Activated T-cell treated with anti-CD3 and anti-CD28 coated beads for 4 hours (primary cell): ENCODE measurements at places on chromosomes 12 and 14.

DNA sequence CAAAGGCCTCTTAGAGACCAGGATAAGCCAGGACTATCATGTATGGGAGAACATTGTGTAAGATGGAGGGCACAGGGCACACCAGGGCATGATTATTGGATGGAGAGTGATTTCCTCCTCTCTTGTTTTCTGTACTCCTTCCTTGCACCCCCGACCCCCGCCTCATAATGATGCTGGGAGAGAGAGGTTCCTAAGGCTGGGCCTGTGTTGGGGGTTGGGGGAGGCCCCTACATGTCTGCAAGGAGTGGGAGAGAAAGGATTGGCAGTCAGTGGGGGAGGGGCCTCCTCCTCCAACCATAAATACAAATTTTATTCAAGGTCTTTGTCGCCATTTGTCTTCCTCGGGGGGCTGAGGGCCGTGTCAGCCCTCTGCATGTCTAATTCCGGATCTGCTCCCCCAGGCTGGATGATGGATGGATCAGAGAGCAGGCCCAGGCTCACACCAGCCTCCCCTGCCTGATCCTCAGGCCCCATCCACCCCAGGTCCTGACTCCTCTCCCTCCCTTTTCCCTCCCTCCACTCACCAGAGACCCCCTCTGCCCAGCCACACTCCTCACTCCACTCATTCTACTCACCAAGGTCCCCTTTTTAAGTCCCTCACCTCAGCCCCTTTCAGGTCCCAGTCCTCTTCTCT is 2.0 kb upstream of the C1QL4 start:
- DNase-seq, result no peak

GRCh38 chr14:103547455-103547940 is 15.0 kb downstream of the BAG5 start:
- DNase-seq, result no peak

DNA sequence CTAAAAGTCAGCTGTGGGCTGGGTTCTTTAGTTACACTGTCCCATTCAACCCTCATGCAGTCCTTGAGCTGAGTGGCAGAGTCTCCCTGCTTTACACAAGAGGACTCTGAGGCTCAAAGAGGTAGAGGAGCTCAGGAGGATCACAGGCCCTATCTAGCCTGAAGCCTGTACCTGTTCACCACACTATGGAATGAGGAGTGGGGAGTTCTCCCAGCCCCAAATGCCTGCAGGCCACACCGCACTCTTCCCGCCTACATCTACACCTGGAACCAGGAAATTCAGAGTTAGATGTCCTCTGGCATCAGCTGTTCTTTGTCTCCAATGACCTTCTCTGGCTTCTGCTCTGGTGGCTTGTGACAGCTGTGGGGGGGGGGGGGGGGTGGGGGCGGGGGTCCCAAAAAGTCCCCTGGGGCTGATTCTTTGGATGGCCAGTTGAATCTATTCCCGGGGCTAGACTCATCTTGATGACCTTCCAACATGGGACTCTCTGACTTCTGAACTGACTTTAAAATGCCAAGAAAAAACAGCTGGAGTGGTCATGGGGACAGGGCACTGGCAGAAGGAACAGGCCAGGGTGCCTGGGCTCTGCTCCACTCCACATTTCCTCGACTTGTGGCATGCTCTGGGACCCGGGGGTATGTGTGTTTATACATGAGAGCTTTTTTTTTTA is 30.6 kb downstream of the RIN3 start:
- no peak for DNase-seq

GRCh38 chr12:22925623-22926022 is 300.7 kb downstream of the ETNK1 start:
- DNase-seq, result no peak

DNA sequence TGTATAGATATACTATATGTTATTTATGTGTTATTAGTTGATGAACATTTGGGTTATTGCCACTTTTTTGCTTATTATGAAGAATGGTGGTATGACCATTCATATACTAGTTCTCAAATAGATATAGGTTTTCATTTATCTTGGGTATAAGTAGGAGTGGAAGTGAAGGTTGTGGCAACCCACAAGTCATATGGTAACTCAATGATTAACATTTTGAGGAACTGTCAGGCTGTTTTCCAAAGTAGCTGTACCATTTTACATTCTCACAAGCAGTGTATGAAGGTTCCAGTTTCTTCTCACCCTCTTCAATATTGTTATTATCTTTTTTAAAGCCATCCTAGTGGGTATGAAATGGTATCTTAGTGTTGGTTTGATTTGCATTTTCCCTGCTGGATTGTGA is 19.0 kb upstream of the MSRB3 start:
- DNase-seq, result no peak

GRCh38 chr12:56007564-56008559 is 10.8 kb downstream of the SUOX start:
- peak; percentile 65 for DNase-seq

DNA sequence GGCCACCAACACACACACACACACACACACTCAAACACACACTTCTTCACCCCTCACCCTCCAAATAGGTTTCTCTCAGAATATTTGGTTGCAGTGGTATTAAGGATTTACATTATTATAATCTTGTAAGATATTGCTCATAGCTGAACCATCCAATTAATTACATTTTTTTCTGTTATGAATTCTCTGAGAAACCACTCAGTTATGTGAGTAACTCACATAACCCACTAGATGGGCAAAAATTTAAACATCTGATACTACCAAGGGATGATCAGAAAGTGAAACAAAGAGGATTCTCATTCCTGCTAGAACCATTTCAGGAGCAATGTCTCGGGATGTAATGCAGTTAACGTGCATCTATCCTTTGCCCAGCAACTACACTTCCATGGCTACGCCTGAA is 31.6 kb downstream of the TMTC1 start:
- DNase-seq, result no peak

DNA sequence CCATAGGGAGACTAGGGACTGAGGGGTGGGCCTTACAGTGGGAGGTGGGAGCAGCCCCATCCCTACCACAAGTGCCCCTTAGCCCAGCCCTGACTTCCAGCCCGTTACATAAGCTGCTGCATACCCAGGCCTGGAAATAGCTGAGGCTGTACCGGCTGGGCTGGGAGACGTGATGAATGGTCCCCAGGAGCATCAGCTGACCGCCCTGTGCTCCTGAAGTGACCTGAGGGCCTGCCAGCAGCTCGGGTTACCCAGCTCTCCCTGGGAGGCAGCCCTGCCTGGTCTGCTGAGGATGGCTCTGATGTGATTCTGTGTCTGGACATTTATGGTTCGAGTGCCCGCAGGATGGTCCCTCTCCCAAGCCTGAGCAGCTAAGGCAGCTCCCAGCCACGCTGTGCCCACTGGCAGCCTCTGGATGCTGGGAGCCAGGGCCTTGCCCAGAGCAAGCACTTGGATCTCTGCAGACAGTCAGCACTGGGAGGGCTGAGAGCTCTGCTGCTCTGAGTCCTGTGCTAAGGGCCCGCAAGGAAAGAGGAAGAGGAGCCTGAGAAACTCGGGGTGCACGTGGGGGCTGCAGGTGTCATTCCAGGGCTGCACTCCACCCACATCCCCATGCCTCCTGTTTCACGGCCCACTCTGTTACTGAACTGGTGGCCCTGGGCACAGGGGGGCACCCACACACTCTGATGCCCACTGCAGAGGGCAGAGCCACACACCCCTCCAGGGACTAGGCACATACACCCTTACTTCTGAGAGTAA is 20.5 kb downstream of the TAMALIN start:
- DNase-seq, result no peak

GRCh38 chr12:89429528-89429927 is 77.2 kb upstream of the DUSP6 start:
- DNase-seq, result no peak

DNA sequence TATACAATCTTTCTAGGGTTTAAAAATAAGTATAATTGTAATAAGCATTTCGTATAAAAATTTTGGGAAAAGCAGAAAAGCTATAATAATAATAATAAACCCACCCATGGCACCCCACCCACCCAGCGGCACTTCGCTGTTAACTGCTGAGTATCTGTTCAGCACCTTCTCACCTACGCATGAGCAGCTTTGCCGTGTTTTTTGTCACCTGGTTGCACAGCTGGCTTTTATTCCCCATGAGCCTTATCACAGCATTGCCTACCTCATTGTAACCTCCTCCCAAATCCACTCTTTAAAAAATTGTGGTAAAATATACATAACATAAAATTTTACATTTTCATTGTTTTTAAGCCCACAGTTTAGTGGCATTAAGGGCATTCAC is 34.7 kb downstream of the CYP46A1 start:
- DNase-seq, result no peak

DNA sequence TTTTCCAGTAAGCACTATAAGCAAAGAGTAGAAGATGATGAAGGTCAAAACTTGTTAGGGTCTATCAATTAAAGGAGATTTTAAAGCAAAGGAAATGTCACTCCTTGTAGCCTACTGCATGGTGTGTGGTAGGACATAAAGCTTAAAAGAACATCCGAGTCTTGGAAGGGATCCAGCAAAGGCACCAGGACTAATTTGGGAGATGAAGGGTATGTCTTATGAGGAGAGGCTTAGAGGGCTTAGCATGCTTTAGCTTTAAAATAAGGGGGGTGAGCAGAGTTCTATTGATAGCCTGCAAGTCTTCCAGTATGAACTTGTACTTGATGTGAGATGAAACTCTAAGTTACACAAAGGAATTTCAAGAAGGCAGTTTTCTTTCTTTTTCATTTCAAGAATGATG is 11.8 kb upstream of the MYBPC1 start:
- no peak for DNase-seq

DNA sequence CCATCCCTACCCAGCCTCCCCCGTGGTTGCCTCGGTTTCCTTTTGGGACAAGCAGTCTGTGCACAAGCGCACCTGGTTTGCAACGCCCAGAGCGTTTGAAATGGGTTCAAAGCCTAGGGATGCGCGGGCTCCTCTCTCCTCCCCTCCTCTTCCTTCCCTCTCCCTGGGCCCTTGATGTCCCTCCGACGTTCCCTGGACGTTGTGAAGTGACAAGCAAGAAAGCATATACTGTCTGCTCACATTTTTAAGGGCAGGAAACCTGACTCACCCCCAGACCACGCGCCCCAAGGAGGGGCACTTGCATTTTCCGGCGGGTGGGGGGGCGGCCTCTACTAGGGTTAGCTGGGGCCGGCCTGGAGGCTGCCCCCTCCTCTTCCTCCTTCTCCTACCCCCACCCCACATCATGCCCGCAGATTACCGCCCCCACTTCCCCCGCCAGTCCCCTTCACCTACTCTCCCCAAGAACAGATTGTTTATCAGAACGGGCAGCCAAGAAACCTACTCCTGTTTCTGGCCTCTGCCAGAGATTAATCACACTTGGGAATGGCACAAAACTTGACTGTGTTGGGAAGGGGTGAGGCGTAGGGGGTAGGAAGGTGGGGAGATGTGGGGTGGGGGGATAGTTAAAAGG is 9.5 kb upstream of the IRF2BPL start:
- peak; percentile 60 for DNase-seq

GRCh38 chr12:73321776-73322175 is 1049.6 kb downstream of the TRHDE start:
- DNase-seq, result no peak

DNA sequence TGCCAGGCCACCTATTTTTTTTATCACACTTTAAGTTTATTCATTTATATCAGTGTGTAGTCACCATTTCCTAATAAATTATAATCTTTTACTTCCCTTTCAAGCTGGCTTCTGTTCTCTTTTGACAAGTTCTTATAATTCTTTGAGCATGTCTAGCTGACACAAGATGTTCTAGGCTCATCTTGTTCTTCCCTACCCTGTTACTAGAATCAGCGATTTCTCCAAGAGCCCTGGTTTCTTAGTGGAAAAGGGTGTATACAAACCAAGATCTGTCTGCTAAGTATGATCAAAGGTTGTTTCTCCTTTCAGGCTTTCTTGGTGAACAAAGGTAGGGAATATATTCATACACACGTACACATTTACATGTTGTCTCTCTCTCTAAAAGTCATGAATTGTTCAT is 51.0 kb downstream of the FGD4 start:
- no peak for DNase-seq

- no peak for DNase-seq
Observed at GRCh38 chr14:89418452-89418851, 1.4 kb upstream of the FOXN3 start.

DNA sequence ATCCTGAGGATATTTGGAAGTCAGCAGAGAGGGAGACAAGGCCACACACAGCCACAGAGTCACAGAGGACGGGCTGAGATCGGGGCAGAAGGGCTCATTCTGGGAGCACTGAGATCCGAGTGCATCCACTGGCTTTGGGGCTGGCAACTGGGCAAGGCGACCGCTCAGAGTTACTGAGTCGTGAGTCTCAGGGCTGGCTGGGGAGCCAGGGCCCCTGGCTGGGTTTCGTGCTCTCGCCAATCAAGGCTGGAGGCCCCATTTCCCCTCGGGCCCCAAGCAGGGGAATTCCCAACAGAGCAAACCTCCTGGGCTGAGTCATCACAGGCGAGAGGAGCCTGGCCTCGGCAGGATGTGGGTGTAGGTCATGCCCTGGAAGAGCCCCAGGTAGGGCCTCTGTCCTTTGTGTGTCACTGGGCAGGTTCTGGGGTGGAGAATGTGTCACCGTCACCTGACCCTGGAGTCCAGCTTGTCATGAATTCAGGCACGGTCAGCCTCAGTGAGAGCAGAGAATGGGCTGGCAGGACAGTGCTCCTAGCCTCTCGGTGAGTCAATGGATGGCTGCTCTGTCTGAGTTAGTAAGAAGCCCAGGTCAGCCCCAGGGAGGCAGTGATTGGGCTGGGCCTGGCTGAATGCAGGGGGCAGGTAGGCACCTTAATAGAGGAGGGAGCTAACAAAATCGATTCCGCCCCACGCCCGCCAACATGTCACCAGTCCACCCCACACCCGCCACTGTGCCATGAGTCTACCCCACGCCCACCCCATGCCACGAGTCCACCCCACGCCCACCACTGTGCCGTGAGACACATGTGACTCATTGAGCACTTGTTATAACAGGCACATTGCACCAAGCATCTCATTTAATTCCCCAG is 16.9 kb downstream of the ASB2 start:
- DNase-seq, result peak; percentile 83

DNA sequence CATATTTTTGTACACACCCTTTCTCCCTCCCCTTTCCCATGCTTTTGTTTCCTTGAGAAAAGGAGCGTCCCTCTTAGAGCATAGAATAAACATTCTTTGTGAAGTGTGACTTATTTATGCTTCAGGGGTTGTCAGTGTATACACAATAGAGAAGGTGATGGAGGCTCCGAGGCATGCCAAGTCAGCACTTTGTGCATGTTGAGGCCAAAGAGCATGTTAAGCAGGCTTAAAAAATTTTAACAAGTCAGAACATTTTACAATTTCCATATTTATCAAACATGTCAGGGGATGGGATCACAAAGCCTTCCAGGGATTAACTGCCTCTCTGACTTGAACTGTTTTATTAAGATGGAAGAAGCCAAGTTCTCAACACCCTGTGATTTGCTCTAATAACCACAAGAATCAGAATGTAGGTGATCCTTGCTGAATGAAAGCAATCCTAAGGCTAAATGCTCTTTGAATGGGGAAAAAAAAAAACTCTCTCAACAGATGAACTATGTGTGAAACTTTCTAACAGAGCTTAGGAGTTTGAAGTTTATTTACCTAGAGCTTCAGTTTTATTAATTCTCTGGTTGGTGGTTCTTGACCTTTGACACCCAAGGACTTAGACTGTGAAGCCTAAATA is 223.1 kb downstream of the RAD51B start:
- DNase-seq, result no peak

- no peak for DNase-seq
Observed at GRCh38 chr12:89453121-89453978, 71.2 kb downstream of the GALNT4 start.

GRCh38 chr14:31934767-31935266 is 142.3 kb upstream of the ARHGAP5 start:
- DNase-seq, result no peak
